Hematopoietic multipotent progenitor cell treated with erythropoietin and hydrocortisone succinate and interleukin-3 and kit ligand, for 17 days (in vitro differentiated cells): ENCODE measurements at places on chromosomes 3 and 15.

- DNase-seq = no peak
These were observed 297.9 kb downstream of the EDEM1 start for GRCh38 chr3:5485427-5485826.

GRCh38 chr15:34628577-34629152, 45.2 kb upstream of the GOLGA8B start:
- no peak for DNase-seq

DNA sequence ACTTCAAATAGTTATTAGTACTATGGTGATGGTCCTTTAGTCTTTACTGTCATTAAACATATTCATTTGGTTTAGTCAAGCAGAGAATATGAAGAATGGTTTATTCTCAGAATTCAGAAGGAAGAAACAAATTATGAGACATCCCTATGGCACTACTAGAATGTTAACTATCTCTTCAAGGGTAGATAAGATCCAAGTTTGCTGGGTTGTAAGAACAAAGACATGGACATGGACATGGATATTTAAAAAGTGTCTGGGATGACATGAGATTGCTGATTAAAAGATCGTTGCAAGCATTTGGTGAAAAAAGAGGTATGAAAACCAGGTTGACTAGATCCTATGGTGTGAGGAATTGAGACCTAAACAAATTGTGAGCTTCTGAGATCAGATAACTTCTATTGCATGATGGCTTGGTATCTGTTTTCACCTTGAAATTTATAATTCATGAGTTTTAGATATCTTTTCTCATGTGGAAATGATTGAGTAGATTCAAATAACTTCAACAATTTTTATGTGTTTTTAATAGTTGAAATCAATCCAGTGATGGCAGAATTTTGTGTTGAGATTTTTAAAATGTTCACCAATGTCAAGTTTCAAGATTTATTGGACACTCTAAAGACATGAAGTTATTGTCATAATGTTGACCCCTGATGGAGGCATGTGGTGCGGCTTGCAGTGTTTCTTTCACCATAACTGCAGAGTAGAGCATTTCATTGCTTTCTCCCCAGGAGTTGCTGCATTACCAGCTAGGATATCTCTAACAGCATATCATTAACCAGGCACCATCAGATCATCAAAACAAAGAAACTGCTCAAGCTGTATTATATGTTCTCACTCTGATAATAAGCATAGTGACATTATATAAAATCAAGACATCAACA, 72.6 kb downstream of the NAALADL2 start:
- DNase-seq = no peak

GRCh38 chr15:64455961-64456371, 4.4 kb upstream of the ZNF609 start:
- no peak for DNase-seq

- DNase-seq = no peak
These were observed 27.9 kb upstream of the FAM174B start for GRCh38 chr15:92683511-92683834.

- DNase-seq = no peak
These were observed 86.6 kb downstream of the FOXB1 start for GRCh38 chr15:60090747-60091146.

- DNase-seq = no peak
These were observed 8.4 kb upstream of the IL1RAP start for GRCh38 chr3:190505381-190506003.

- DNase-seq = no peak
These were observed 141.3 kb downstream of the ADAM10 start for GRCh38 chr15:58608129-58608590.

- DNase-seq = no peak
These were observed 6.5 kb downstream of the KLHL24 start for GRCh38 chr3:183641882-183642281.

GRCh38 chr15:43406189-43406588, 35.3 kb downstream of the TUBGCP4 start:
- DNase-seq = no peak

DNA sequence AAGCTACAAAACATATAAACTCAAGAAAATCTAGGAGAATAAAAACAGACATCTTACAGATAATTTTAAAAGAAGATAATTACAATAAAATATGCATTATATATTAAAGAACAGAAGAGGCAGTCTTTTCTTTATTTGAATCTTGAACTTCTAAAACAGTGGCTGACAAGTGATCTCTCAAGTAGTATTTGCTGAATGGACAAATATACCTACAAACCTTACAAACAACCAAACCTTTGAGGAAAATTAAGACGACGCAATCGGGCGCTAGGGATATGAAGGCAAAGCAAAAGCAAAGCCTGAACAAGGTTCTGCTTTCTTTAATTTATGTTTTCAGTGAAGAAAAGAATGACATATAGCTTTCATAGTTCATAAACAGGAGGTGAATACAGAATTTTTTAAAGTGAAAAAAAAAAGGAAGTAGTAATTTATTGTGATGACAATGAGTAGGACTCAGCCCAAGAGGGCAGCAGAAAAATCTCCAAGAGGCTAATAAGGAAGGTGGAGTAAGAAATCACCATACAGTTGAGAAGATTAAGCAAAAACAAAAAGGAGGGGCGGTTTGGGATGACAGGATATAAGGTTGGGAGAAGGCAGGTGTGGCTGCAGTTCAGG, 347.8 kb downstream of the TBC1D5 start:
- DNase-seq = no peak

DNA sequence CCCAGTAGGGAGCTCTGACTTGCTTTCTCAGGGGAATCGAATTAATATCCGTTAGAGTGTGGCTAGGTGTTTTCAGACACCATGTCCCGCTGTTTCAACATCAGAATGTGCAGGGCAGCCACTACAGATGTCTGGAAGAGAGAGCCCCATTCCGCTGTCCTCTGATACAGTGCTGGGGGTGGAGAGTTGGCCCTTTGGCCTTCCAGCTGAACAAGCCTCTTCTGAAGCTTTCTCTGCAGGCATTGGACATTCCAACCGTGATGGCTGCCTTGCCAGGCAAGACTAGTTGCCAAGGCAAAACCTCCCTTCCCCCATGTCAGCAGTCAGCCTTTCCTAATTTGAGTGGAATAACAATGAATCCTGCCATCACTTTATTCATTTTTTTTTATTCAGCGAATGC, 1.5 kb downstream of the FAH start:
- no peak for DNase-seq

DNA sequence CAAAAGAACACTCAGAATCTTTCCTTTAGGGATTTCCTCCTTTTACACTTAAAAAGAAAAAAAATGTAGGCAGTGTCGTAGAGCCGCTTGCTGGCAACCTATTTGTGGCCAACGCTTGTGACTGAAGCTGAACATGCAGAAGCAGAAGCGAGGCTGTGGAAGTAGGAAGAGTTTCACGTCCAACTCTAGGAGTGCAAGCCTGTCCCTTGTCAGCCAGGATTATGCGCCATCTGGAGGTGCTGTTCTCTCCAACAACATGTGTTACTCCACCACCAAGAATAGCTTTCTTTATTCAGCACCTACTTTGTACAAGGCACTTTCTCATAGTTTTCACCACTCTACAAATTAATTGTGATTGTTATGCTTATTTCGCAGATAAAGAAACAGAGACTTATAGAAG, 223.2 kb upstream of the LMCD1 start:
- DNase-seq = no peak

GRCh38 chr15:92665100-92665555, 9.6 kb upstream of the FAM174B start:
- no peak for DNase-seq

- no peak for DNase-seq
These were observed 211.4 kb upstream of the TOPAZ1 start for GRCh38 chr3:44030285-44030684.

DNA sequence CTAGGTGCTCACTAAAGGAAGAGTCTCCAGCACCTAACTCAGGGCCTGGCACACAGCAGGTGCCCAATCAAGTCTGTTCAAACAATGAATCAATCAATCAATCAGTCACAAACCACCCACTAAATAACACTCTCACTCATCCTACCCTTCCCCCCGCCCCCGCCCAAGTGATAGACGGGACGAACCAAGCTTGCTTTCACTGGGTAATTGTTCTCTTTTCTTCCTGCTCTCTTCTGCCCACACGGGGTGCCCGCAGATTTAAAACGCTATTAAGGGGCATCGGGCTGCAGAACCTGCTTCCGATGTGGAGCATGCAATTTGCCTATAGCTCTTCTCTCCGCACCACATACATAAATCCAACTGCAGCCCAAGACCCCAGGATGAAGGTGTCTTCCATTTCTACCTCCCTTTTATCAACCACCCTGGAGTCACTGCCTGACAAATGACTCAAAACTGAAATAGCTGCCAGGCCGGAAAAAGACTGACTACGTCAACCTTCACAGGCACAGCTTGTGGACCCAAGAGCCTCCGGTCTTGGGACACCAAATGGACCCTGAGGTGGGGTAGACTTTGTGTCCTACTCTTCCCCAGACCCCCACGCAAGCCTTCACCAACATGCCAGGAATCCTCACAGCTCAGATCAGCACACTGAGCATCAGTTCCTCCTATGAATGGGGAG, 1.7 kb downstream of the KLHL25 start:
- no peak for DNase-seq

DNA sequence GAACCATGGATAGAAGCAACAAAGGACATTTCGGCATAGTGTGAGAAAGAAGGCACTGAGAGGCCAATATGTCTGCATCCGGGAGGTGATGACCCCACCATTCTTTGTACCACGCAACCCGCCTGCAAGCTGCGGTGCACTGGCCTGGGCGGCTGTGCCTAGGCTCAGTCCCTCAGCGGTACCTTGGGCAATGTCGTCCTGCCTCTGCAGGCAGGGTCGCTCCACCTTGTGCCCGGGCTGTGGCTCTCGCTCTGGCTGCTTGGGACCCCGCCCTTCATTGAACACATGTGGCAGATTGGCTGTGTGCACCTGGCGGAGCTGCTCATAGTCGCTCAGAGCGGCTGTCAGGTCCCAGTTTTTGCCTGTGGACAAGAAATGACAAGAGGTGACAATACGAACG, 243.2 kb downstream of the KLF13 start:
- DNase-seq = no peak

DNA sequence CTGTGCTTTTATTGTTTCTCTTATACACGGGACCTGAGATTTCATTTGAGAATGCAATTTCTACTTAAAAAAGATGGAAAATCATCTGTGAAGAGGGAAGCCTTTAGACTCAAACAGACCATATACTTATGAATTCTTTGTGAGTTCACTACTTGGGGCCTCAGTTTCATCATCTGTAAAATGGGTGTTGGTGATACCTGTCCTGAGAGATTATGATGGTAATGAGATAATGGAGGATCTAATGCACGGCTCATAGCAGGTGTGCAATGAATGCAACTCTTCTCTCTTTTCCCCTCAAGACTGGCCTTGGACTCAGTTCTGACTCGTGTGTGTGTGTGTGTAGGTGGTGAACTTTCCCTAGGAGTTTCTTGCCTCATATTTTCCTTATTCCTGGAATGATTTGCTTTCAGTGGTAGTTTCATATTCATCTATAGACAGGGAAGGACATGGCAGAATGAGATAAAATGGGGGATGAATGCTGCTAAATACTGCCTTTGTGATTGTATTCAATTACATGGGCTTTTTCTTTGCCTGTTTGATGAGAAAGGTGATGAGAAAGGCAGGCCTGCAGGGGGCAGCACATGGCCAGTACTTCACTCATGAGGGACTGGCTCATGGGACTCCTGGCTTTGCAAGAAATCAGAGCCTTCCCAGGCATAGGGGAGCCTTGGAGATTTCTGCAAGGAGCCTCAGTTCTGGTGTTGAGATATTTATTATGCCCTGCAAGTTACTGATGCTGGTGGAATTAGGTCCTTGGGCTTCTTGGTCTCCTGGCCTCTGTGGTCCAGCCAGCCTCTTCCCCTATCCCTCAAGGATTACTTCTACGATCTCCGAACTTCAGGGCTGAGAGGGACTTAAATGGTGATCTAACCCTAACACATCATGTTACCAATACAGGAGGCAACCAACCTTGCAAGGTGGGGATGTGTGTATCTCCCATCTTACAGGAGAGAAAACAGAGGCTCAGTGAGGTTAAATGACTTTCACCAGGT, 70.7 kb downstream of the RPLP1 start:
- DNase-seq = peak; percentile 16
